ENCODE measurements at places on chromosomes 3 and 15.
A peak's percentile ranks its signal among the peaks of the same experiment; 100 is the strongest.

- DNase-seq = peak; percentile 47
Measured at GRCh38 chr3:5191555-5192304, 4.2 kb downstream of the EDEM1 start.

DNA sequence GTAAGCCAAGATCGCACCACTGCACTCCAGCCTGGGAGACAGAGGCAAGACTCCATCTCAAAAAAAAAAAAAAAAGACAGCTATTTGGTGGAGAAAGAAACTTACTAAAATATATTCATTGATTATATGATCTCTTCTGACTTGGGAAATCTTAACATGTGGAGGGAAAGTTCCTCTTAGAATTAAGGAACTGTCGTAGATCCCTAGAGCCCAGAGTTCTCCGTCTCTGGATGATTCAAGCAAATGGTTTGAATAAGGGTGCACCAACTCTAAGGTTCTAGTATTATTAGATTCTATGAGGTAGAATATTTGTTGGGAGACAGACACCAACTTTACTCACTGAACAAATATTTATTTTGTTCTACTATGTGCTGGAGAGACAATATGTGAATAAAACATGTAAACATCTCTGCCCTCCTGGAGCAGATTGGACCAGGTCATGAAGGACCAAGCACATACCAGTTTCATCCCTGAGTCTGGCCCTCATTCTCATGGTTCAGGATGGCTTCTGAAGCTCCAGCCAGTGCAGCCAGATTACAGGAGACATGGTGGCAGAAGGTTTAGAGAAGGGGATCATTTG, 129.7 kb downstream of the MITF start:
- DNase-seq = no peak

GRCh38 chr3:54153477-54153876, 31.1 kb downstream of the CACNA2D3 start:
- no peak for DNase-seq

GRCh38 chr3:149717391-149718056, 34.8 kb downstream of the COMMD2 start:
- peak; percentile 34 for DNase-seq

- DNase-seq = no peak
Measured at GRCh38 chr3:38522002-38522401, 25.9 kb downstream of the EXOG start.

- no peak for DNase-seq
Measured at GRCh38 chr3:174533286-174533685, 325.8 kb upstream of the NAALADL2 start.
